HuH-7 (cell line): ENCODE measurements at places on chromosomes 3 and 15.

DNA sequence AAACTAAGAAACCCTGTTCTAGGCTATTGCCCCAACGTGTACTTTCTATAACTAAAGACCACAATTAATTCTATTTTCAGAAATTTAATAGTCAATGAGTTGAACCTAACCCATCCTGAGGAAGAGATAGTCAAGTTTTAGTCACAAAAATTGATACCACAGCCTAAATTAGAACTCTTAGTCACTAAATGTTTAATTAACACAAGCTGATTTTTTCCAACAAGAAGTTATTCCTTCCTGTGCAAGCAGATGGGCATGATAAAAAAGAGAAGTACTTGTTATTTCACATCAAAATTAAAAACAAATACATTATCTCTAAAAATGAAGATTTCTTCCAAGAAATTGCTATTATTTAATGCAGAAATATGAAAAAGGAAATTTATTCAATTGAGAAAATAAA is 38.4 kb upstream of the TERB2 start:
- no peak for DNase-seq

DNA sequence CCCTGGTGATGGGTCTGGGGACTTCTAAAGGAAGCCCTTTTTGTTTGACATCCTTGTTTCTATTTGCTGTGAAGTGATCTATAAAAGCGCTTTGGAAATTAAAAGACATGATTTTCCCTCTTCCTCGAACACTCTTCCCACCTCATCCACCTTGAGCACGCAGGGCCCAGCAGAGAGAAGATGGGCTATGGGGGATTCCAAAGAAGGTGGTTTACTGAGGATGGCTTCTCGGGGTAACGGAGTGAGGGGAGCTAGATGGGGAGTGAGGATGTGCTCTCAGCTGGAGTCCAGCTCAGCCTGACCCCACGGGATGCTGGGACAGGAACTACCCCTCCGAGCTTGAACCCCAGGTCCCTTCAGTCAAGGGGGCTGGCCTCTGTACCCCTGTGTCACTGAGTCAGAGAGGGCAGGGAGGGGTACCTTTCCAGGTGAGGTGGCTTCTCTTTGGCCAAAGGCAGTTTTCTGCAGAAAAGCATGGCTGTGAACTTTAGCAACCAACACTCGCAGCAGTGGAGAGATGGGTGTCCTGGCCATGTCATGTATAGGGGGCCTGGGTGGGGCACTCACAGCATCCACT is 180.7 kb upstream of the SMAD3 start:
- DNase-seq = no peak

- no peak for DNase-seq
Measured at GRCh38 chr3:85604641-85605040, 645.9 kb downstream of the CADM2 start.

DNA sequence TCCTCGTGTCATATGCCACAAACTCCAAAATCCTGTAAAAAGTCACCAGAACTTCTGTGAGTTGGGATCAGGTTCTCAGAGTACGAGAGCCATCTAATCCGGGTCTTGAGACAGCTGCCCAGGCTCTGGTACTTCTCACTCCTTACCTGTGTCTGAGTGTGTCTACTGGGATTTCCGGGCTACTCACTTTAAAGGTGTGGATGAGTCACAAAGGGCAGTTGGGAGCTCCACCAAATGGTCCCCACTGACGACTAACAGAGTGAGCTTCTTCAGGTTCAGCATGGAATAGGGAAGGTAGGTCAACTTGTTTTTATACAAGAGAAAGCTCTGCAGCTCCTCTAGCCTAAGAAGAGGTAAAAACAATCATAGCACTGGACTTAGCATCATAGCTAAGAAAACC is 29.5 kb downstream of the RTP3 start:
- no peak for DNase-seq

GRCh38 chr3:170610321-170610884 is 24.5 kb upstream of the SLC7A14 start:
- DNase-seq = no peak

DNA sequence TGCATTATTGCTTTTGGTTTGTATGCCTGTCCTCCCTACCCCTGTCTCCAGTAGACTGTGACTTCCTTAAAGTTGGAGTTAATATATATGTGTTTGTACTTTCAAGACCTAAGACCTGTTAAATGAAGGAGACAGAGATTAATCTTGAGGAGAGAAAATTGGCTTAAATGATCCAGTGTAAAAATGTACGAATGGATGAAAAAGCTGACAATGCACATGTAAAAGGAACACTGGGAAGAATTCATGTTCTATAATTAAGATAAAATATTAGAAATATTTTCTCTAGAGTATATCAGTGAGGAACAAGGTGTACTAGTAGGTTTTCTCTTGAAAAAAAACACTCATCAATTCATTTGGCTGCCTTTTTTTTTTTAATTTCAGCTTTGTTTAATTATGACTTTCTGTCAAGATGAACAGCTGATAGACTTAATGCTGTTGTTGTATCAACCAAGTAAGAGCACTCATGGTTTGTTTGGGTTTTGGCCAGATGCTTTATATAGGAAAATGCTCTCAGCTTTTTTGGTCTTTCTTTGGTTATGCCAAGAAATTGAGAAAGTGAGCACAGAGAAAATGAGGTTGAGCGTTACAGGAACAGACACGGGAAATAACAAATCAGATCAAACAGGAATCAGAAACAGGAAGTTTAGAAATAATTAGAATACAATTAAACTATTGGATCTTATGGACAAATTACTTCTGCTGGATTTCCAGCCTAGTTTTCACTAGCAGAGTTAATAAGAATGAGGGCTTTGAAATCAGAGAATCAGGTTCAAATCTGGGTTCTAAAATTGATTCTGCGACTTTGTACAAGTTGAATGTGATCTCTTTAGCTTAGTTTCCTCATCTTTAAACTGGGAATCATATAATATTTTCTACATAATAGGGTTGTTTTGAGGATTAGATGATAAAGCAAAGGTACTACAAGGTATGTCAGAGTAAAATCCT is 38.3 kb upstream of the AADAC start:
- DNase-seq = no peak

GRCh38 chr3:46811615-46812236 is 51.5 kb downstream of the MYL3 start:
- DNase-seq = no peak

- DNase-seq = no peak
Measured at GRCh38 chr15:37995461-37996347, 61.3 kb downstream of the TMCO5A start.

GRCh38 chr3:93988283-93988682 is 8.3 kb downstream of the ARL13B start:
- no peak for DNase-seq

DNA sequence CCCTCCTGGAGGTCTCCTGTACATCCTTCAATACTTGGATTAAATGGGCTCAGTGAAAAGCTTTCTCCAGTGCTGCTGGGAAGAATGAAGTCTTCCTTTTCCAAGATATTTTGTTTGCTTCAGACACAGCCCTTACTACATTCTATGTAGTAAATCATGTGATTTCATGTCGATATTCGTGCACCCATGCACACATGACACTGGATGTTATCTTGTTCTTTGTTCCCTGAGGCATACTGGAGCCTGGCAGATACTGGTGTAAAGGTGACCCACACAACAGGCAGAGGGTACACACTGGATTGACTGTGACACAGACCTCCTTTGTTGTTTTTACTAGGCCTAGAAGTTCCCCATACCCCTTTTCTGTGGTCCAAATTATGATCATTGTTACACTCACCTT is 40.3 kb upstream of the ATP2C1 start:
- no peak for DNase-seq

GRCh38 chr3:23387286-23387918 is 184.3 kb downstream of the UBE2E2 start:
- no peak for DNase-seq

- DNase-seq = no peak
Measured at GRCh38 chr15:76512971-76513370, 176.4 kb downstream of the ISL2 start.

- no peak for DNase-seq
Measured at GRCh38 chr3:57120451-57121174, 44.5 kb downstream of the IL17RD start.

DNA sequence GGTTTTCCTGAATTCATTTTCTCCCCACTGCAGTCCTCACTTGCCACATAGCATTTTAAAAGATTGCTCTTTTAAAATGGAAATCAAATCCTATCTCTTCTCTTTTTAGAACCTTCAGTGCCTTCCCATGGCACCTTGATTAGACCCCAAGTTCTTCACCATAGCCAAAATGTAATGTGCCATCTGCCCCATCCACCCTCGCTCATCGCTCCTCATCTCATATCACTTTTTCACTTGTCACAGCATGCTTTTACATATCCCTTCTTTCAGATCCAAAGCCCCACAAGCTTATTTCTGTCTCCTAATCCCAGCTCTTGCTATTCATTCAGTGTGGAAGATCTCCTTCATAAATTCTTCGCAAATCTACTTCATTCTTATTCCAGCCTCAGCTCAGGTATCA is 161.7 kb downstream of the CD47 start:
- DNase-seq = no peak

GRCh38 chr15:92021792-92022191 is 168.3 kb downstream of the SLCO3A1 start:
- no peak for DNase-seq

DNA sequence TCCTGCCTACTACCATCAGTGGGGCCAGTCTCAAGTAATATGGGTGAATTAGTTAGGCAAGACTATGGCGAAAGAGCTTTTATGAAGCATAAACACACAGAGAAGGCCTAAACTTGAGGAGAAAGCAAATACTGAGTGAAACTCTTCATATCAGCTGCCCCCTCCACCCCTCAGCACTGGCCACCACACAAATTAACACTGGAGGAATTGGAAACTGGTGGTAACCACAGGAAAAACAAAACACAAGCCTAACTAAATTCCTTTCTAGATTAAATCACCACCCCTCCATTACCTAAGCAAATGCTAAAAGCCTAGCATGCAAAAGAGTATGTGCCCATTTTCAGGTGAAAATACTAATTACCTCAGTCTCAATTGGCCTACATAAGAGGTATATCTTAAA is 774.7 kb upstream of the NECTIN3 start:
- DNase-seq = peak; percentile 23

GRCh38 chr3:179852142-179852905 is 184.4 kb downstream of the PEX5L start:
- DNase-seq = peak; percentile 13

- DNase-seq = no peak
Measured at GRCh38 chr15:63392361-63393009, 10.8 kb upstream of the CA12 start.

DNA sequence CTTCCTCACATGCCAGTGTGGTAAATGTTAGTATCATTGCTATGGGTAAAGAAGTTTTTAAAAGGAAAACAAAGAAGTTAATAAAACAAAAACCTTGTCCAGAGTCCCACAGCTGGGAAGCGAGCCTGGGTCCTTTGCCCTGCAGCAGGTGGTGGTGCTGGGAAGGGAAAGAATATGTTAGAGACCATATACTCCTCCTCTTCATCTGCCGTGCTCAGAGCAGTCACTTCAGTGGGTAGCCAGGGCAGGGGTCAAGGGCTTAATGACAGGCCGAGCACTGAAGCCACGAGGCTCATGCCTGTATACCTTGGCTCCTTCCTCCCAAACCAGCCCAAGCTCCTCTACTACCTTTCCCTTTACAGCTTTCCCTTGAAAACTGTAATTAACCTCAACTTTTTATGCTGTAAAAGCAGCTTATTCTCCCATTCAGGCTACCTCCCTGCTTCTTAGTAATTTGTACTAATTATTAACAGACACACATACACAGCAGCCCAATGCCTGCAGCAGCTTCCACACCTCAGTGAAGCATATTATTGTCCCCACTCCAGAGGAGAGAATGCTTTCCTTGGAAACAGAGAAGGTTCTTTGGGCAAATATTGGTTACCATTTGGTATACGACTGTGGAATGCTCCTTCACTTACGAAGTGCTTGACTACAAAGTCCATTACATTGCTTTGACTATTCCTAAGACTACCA is 362.1 kb downstream of the EPHB1 start:
- no peak for DNase-seq

GRCh38 chr3:101735833-101736232 is 11.4 kb downstream of the CEP97 start:
- no peak for DNase-seq

GRCh38 chr3:95905182-95905581 is 909.2 kb upstream of the EPHA6 start:
- no peak for DNase-seq

DNA sequence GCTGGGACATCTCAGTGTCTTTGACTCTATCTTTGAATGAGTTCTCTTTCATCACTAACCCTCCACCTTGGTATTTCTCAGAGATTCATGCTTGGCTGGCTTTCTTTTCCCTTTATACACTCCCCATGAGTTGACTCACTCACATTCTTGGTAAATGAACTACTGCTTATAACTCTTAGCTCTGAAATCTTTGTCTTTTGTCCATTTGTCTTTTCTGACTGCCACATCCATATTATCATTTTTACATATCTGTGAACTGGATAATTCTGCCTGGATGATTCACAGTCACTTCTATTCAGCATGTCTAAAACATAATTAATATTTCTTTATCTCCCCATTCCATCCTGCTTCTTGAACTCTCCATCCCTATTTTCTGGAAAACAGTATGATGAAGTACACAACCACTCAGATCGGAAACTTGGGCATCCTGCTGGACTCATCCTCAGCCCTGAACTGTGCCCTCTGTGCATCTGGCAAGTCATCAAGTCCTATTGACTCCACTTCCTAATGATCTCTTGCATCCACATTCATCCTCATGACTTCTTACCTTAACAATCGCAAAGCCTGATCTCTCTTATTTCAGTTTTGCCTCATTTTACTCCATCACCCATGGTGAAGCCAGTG is 66.9 kb downstream of the KCNAB1 start:
- no peak for DNase-seq

GRCh38 chr3:85977615-85978338 is 1013.2 kb downstream of the VGLL3 start:
- no peak for DNase-seq

DNA sequence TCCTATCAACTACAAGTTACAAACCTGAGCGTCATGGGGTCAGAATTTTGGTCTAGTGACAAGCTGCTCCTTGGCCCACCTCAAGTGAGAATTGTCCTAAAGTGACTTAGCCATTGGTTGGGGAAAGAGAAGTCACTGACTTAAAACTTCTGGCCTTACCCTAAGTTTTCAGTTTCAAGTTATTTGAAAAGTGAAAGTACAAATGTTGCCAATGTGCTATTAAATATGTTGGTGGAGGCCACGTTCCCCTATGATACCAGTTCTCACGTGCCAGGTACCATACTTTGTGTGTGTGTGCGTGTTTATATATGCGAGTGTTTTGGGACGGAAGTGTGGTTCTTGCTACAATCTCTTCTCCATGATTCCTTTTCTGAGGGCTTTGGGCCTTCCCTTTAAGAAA is 22.6 kb upstream of the RASGRP1 start:
- no peak for DNase-seq

GRCh38 chr15:61651267-61651666 is 409.0 kb downstream of the VPS13C start:
- DNase-seq = no peak

GRCh38 chr3:15934389-15935195 is 136.8 kb upstream of the ANKRD28 start:
- no peak for DNase-seq

DNA sequence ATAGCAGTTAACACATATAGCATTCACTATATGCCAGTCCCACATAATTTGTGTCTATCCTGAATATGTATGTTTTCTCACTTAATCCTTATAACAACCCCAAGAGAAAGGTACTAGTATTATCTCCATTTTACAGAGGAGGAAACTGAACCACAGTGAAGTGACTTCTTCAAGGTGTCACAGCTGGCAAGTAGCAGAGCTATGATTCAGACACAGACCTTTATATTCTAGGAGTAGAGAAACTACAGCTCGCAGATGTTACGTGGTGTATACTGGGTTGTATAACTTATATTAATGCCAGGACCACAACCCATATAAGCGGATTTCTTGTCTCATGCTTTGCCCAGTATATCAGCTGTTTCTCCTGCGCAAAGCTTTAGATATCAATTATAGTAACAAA is 29.5 kb upstream of the ICE2 start:
- no peak for DNase-seq
